ENCODE measurements at places on chromosomes 12 and 14. TPM values are rescaled to one million over a fixed set of nuclear protein-coding genes. Genes with fewer than 3 reads are reported as not detected.

DNA sequence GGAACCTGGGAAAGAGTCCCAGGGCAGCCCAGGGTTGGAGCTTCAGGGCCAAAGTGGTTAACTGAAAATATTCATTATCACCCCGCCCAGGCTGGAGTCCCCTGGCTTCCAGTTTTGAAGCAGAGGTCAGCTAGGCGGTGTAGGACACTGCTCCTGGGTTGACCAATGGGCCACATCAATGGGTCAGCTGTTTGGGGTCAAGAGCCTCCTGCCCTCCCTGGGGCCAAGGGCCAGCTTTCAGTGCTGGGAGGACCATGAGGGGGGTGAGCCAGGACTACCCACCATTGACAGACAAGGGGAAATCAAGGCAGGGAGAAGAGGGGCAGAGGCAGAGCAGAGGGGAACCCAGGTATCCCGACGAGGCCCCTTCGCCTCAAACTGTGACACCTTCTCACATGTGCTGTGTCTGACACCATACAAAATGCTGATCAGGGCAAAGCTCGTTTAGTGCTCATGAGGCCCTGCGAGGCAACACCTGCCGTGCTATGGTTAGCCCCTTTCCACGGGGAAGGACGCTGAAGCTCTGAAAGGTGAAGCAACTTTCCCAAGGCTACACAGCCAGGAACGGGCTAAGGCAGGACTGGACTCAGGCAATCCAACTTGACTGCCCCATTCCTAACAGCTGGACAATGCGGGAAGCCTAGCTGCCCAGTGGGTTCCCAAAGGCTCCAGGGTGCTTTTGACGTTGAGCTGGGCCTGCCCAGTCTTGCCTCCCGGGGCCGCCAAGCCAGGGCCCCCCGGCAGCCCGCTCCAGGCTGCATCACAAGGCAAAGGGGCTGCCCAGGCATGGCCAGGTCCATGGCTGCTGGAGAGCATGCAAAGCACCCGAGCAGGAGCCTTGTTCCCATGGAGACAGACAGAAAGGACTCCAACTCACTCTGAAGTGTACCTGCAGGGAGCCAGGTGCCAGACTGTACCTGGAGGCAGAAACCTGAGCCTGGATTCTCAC lies 2.0 kb downstream of the SYNE3 start:
- no peaks in the 10 kb centered on the region for H3K36me3 ChIP-seq
- no peak overlapping the region for H3K27ac ChIP-seq
- no peaks in the 10 kb centered on the region for H3K27me3 ChIP-seq
- peaks cover 42% of the 10 kb centered on the region for H3K4me1 ChIP-seq
- no peak for DNase-seq

DNA sequence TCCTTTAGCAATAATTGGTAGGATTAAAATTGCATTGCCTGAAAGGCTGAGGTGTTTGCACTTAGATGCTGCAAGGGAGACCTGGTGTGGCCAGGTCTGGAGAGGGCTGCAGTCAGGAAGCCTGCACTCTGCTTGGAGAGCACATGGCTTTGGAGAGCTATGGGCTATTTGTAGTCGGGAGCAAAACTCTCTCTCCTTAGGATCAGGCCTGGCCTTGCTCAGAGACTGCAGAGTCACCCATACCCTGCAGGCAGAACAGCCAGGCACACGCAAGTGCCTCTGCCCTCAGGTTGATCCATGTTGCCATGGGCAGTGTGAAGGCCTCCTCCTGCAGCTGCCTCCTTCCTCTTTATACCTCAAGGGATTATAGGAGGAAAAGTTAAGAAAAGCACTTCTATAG lies 26.8 kb downstream of the CKB start:
- peaks cover 71% of the 10 kb centered on the region for H3K36me3 ChIP-seq
- H3K4me3 ChIP-seq, result no peak overlapping the region
- no peaks in the 10 kb centered on the region for H3K4me1 ChIP-seq

DNA sequence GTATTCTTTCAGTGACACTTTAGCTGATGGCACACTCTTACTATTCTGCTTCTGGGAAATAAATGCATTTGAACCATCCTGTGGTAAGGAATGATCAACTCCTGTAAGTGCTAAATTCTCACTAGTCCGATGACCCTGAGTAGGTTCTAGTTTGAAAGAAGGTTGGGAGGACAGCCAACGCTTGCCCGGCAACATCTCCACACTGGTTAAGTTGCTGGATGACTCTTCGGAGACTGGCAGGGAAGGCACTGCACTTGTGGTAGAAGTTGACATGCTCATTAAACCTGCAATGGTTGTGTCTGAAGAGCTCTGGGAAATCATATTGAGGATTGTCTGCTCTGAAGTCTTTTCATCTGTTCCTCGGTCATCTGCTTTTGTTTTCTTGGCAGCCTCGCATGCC lies 12.0 kb upstream of the KANSL2 start:
- no peak overlapping the region for H3K4me3 ChIP-seq
- peaks cover 72% of the 10 kb centered on the region for H3K36me3 ChIP-seq
- H3K27ac ChIP-seq, result no peak overlapping the region

DNA sequence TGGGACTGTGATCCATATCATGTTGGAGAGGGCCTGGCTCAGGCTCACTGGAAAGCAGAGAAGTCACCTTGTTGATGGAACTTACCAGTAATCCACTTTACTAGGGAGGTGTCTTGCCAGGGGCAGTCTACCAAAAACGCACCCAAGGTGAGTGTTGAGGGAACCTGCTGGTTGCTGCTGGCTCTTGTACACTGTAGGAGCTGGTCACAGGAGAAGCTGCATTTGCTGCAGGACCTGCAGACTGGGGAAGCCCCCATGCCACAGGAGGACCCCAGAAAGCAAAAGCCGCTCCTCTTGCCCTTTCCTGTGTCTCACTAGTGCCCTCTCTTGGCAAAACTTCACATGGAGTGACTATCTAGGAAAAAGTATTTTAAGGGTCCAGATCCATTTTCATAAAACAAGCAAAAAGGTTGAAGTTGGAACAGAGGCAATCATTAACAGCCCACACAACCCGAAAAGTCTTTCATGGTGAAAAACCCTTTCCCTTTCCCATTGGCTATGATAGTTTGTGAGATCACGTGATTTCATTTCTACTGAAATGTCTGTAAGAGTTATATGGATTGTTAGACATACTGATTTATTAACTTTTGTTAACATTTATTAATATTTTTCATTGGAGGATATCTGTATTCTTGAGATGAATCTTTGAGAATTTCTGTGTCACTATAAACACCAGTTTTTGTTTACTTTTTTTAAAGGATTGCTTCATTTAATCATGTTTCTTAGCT lies 59.2 kb downstream of the RASSF8 start:
- no peak overlapping the region for H3K4me3 ChIP-seq
- no peaks in the 10 kb centered on the region for H3K36me3 ChIP-seq
- H3K27me3 ChIP-seq, result no peaks in the 10 kb centered on the region
- no peak for DNase-seq

GRCh38 chr12:114691196-114691595 lies 7.2 kb upstream of the TBX3 start:
- no peak overlapping the region for H3K4me3 ChIP-seq
- peak; percentile 65 for DNase-seq
- H3K27me3 ChIP-seq, result peaks cover 93% of the 10 kb centered on the region
- H3K4me1 ChIP-seq, result no peaks in the 10 kb centered on the region
- H3K36me3 ChIP-seq, result no peaks in the 10 kb centered on the region
- no peak overlapping the region for H3K27ac ChIP-seq

GRCh38 chr14:49962621-49963020 lies 69.7 kb downstream of the ARF6 start:
- no peaks in the 10 kb centered on the region for H3K36me3 ChIP-seq
- H3K27me3 ChIP-seq, result no peaks in the 10 kb centered on the region
- no peak overlapping the region for H3K4me3 ChIP-seq
- no peak for DNase-seq

DNA sequence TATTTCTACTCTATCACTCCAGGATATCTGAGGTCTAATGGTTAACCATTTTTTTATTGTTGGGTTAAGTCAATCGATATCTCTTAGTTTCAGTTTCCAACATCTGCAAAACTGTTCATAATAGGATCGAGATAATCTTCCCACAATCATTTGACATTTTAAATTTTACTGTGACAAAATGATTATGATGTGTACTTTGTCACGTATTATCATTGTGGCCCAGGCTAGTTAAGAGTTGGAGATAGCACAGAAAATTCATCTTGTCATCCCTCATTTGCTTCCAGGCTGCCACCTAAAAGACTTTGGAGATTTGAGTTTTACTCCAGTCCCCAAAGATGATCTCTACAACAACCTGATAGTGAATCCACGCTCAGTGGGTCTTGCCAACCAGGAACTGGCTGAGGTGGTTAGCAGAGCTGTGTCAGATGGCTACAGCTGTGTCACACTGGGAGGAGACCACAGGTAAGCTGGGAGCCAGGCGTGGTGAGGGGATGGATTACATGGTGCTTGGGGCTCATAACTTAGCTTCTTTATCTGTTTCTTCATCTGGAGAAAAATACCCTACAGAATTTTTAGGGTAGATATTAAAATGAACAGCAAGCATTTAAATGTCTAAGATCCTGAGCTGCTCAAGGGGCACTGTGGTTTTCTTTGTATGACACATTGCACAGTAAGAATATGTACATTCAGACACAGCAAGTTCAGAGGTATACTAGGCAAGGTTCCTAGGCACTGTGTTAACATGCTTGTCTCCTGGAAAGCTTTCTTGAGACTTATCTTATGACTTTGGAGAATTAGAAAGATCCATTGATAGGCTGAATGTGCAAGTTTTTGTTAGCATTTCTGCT lies 22.4 kb downstream of the ARG2 start:
- H3K4me3 ChIP-seq, result no peak overlapping the region
- no peak for DNase-seq
- no peaks in the 10 kb centered on the region for H3K4me1 ChIP-seq
- H3K36me3 ChIP-seq, result no peaks in the 10 kb centered on the region

SYCP3 gene
- total RNA-seq, result 0.88 TPM

RNASE1 gene
- not detected for total RNA-seq

TAS2R42 gene
- not detected for total RNA-seq

PIANP gene
- total RNA-seq, result not detected

DNA sequence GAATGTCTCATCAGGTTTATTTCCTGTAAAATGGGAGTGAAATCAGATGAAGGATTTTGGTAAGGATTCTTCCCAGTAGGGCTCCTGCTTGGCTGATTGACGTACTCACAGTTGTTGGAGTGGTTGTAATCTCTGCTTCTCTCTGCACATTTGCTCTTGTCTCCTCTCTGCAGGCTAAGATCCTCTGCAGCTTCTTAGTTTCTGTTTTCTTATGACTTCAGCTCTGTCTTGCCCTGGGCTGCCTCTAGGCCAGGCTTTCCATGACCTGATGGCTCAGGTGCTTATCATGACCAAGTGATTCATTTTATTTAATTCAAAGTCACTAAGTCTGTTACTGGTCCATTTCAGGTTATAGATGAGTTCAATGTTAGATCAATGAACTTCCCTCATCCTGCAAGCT lies 394.5 kb upstream of the DDHD1 start:
- H3K36me3 ChIP-seq, result no peaks in the 10 kb centered on the region
- H3K27ac ChIP-seq, result no peak overlapping the region
- H3K27me3 ChIP-seq, result peaks cover 6% of the 10 kb centered on the region

GRCh38 chr12:2372735-2373134 lies 319.9 kb downstream of the CACNA1C start:
- no peak overlapping the region for H3K4me3 ChIP-seq
- H3K4me1 ChIP-seq, result peaks cover 16% of the 10 kb centered on the region
- no peak for DNase-seq
- H3K27me3 ChIP-seq, result no peaks in the 10 kb centered on the region

ZC2HC1C gene
- total RNA-seq, result 1.1 TPM

MPHOSPH9 gene
- 43.6 TPM for total RNA-seq

DNA sequence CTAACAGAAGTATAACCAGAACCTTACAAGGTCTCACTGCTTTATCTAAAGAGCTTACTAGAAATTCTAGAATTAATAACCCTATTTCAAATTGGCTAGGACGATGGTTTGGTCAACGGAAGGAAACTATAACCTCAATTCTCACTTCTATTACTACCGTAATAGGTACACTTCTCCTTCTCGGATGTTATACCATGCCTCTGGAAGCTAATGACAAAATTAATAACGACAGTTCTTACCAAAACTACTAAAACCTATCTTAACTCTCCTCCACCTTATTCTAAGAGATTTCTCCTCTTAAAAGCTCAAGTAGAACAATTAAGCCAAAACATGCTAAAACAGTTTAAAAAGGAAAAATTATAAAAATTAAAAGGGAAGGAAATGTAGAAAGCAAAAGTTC lies 23.7 kb upstream of the UBC start:
- no peak for DNase-seq
- peak overlapping the region; percentile 89 for H3K27ac ChIP-seq
- H3K27me3 ChIP-seq, result no peaks in the 10 kb centered on the region
- H3K4me1 ChIP-seq, result peaks cover 33% of the 10 kb centered on the region
- peaks cover 1% of the 10 kb centered on the region for H3K36me3 ChIP-seq

DNA sequence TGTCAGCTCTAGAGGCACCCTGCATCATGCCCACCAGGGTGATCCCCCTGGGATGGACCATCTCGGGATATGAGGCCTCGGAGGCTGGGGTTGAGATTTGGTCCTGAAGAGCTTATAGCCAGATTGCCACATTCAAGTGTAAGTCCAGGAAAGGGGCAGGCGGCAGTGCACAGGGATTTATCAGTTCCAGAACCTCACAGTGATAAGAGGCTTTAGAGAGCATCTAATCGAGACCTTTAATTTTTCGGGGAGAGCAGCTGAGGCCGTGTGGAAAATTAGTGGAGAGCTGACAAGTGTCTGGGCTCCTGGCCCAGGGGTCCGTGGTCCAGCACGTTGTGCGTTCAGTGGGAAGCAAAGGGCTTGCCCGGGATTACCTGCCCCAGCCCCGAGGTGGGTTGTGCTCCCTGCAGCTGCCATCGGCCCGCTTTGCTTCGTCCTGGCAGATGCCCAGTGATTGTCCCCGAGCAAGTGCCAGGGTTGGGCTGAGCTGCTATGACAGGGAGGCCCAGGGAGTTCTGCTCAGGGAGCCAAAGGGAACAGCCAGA lies 52.1 kb downstream of the C14orf132 start:
- peak overlapping the region; percentile 95 for H3K27ac ChIP-seq
- H3K4me1 ChIP-seq, result peaks cover 68% of the 10 kb centered on the region
- peaks cover 22% of the 10 kb centered on the region for H3K36me3 ChIP-seq
- H3K4me3 ChIP-seq, result no peak overlapping the region
- DNase-seq, result no peak

DNA sequence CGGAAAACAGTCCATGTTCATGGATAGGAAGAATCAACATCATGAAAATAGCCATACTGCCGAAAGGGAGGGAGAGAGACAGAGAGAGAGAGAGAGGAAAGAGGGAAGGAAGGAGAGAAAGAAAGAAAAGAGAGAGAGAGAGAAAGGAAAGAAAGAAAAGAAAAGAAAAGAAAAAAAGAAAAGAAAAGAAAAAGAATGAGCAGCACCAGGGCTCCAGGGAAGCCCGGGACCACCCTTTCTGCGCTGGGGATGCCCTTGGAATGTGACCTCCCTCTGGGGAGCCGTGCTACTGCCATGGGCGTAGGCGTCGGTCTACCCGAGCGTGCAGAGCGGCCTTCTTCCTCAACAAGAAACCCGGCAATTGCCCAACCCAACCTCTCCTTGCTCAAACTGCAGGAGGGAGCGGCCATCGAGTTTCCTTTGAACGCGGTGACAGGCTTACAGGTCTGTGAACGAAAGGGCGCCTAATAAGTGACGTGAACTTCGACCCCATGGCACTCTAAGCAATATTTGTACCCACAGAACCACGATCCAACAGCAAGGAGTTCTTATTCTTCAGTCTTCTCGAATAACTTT lies 16.9 kb downstream of the OR6S1 start:
- H3K36me3 ChIP-seq, result no peaks in the 10 kb centered on the region
- peak; percentile 78 for DNase-seq
- peak overlapping the region; percentile 21 for H3K27ac ChIP-seq
- H3K4me3 ChIP-seq, result peak overlapping the region; percentile 74

- H3K36me3 ChIP-seq, result peaks cover 41% of the 10 kb centered on the region
- no peaks in the 10 kb centered on the region for H3K4me1 ChIP-seq
- peak overlapping the region; percentile 4 for H3K27ac ChIP-seq
- no peak for DNase-seq
Observed at GRCh38 chr12:69254046-69254445, 14.7 kb downstream of the CPSF6 start.

KLRG1 gene
- under 0.01 TPM for total RNA-seq

GRCh38 chr12:124844411-124845397 lies 19.0 kb downstream of the SCARB1 start:
- H3K4me3 ChIP-seq, result no peak overlapping the region
- H3K4me1 ChIP-seq, result peaks cover 3% of the 10 kb centered on the region
- DNase-seq, result peak; percentile 34
- no peak overlapping the region for H3K27ac ChIP-seq

Measured in osteoblast (primary cell).